SK-N-MC (cell line): ENCODE measurements at places on chromosomes 7 and 10.

DNA sequence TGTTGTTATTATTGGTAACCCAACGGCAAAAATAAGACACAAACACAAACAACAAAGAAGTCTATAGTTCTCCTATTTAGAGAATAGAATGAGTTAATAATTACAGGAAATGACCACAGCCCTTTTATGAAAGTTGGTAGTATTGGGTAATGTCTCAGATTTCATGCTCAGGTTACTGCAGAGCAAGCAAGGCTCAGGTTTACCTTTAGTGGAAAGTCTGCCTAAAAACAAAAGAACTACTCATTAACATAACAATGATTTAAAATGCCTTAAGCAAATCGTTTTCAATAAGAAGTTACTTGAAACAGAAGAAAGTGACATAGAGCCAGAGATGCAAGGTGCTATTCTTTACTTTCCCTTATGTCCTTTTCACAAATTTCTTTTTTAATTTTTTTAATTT, 441.2 kb downstream of the PLXDC2 start:
- DNase-seq, result no peak

GRCh38 chr10:62960416-62960815, 144.2 kb upstream of the EGR2 start:
- DNase-seq, result no peak

DNA sequence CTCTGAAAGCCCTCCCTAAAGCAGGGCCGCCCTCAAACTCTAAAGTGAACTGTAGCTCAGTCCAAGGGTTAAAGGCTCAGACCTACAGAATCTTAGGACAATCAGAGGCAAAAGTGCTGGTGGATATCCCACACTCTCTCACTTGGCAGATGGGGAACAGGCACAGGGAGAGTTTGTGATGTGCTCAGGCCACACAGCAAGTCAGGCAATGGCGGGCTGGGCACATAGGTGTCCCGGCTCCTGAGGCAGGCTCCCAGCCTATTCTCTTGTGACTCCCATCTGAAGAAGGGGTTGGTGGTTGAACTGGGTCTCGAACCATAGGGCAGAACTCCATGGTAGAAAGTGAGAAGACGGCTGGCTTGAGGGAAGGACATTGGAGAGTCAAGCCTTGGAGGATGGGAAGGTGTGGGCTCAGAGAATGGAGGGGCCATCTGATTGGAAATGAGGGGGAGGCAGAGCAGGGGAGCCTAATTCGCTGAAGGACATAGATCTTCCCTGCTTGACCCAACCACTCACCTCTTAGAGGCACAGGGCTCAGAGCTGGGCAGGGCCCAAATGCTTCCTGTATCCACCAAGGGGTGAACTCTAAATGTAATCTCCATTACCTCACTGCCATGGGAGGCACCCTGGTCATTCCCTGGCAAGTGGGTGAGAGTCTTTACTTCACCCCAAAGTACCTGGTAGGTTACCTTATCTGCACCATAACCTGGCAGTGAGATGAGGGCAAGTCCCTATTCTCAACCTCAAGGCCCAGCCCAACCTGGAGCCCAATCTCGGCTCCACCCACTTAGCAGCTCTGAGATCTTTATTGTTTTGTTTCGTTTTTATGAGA, 4.9 kb upstream of the ZMIZ1 start:
- DNase-seq, result no peak

- DNase-seq, result no peak
These were observed at the start of gene KIAA1549 for GRCh38 chr7:138981332-138982203. KIAA1549 (minus strand) TSS chr7:138981389; CDS start chr7:138981269, 120 bp downstream.

- DNase-seq, result no peak
These were observed 166.6 kb downstream of the KIAA1217 start for GRCh38 chr10:24375510-24375909.

DNA sequence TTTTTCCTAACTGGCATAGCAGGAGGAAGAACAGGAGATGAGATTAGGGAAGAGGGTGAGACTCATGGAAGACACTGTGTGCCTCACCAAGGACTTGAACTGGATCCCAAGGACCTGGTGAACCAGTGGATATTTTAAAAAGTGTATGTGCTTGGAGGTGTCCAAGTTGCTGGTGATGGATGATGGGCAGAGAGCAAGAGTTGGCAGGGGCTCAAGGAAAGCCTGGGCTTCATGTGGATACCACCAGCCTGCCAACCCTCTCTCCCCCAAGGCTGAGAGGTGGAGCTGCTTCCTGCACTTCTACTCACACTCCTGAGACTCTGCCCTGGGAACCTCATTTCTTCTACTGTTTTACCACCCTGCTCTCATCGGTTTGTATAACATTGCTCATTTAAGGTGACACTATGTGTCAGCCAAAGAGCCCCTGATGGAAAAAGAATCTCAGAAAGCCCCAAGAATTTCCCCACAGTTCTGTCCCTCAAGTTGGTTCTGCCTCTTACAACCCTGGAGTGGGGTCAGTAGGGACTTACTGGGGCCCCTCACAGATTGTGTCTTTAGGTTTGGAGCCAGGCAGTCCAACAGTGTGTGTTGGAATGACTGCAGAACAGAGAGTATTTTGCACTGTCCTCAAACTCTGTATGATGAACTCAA, 56.2 kb upstream of the PDCD4 start:
- DNase-seq, result no peak

- DNase-seq, result no peak
These were observed 46.7 kb downstream of the PROSER2 start for GRCh38 chr10:11869743-11870460.
